ENCODE measurements at places on chromosomes 6 and 20.

DNA sequence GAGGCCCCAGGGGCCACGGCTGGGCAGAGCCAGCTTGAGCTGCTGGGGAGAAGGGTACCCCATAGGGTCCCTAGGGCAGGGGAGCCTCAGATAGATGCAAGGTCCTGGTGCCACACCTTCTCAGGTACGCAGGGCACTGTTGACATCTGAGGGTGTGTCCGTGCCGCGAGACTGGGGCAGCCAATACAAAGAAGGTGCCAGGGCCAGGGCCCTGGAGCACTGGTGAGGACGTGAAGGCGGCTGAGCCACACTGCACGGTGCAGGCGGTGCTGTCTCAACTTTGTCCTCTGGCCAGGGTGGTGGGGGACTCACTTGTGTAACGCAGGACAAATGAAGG lies 649 bp upstream of the LRRC73 start:
- no peak for DNase-seq

DNA sequence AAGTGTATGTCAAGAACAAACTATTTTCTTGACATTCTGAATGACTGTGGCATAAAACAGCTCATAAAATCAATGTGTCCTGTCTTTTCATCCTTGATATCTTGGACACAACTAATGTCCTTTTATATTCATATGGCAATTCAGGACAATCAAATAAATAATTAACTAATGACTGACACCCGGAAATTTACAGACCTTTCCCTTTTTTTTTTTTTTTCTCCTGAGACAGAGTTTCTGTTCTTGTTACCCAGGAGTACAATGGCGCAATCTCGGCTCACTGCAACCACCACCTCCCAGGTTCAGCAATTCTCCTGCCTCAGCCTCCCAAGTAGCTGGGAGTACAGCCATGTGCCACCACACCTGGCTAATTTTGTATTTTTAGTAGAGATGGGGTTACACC lies 107.1 kb upstream of the LGSN start:
- no peak for DNase-seq

- peak; percentile 38 for DNase-seq
These were observed 101.8 kb upstream of the NHSL1 start for GRCh38 chr6:138601128-138601527.

DNA sequence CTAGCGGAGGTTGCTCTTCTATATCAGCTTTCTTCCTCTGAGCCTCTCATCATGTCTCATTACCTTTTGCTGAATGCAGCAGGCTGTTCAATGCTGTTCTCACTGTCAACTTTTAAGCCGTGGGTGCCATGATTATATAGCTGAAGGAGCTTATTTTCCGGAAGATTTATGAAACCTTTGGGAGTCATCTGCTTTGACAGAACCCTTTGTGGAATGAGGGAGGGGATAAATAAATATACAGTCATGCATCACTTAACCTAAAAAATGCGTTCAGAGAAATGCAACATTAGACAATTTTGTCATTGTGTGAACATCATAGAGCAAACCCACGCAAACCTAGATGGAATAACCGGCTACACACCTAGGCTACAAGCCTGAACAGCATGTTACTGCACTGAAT lies 102.2 kb upstream of the AKAP12 start:
- peak; percentile 55 for DNase-seq

- no peak for DNase-seq
These were observed 149.1 kb upstream of the BEND3 start for GRCh38 chr6:107264357-107264840.

All from SK-MEL-5 (cell line).